ENCODE measurements at places on chromosomes 6 and 20.

- DNase-seq = no peak
These were observed 39.7 kb downstream of the TGM2 start for GRCh38 chr20:38125157-38126056.

GRCh38 chr6:89661559-89661958 lies 23.0 kb upstream of the LYRM2 start:
- no peak for DNase-seq

- DNase-seq = no peak
These were observed 30.6 kb downstream of the PTCHD4 start for GRCh38 chr6:48080227-48081009.

GRCh38 chr6:72975352-72975752 lies 249.9 kb downstream of the KHDC1L start:
- DNase-seq = no peak

- DNase-seq = no peak
These were observed 723.6 kb downstream of the UTRN start for GRCh38 chr6:145008715-145009114.

GRCh38 chr6:100568255-100568654 lies 103.5 kb upstream of the SIM1 start:
- DNase-seq = no peak

GRCh38 chr6:55696501-55696900 lies 117.5 kb upstream of the HMGCLL1 start:
- no peak for DNase-seq

DNA sequence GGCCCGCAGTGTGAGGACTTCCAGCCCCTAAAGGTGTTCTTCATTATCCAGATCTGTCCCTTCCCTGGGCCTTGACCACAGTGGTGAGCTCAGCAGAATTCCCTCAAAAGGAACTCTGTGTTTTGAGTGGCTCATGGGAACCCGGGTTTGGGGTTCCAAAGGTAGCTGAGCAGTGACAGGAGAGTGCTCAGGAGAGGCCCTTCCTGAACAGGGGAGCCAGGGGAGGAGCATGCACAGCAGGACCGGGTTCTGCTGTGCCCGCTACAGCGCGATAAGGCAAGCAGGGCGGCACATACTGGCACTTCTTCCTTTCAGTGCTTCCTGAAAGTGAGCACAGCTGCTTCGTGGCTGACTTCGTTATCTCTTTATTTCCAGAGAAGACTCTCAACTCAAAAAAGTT lies 88.3 kb downstream of the SSR1 start:
- no peak for DNase-seq

- no peak for DNase-seq
These were observed 188.9 kb downstream of the KCNQ5 start for GRCh38 chr6:72810571-72811280.

GRCh38 chr6:84597238-84597875 lies 167.0 kb downstream of the TBX18 start:
- no peak for DNase-seq

GRCh38 chr6:2848851-2849250 lies 7.2 kb upstream of the SERPINB1 start:
- DNase-seq = peak; percentile 87

DNA sequence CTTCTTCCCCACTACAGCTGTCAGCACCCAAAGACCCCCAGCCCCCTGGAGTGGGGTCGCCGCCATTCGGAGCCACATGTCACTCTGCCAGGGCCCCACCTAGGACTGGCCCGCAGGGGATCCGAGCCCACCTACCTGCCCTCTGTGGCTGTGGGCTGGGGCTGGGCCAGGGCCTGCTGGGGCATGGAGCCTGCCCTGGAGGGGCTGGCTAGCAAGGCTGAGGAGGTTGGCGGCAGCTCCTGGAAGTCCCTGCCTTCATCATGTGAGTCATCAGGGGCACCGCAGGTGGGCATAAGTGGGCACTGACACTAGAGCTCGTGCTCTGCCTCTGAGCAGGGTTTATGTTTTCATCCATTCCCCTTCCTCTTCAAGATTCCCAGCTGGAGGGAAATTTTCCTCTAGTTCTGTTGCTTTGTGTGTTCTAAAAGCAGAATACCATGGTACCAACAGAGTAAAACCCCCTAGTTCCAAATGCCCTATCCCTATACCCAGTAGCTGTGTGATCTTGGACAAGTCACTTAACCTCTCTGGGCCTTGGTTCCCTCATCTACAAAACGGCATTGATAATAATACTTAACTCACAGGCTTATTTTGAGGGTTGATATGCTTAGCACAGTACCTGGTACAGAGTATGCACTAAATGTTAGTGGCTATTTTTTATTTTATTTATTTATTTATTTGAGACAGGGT lies 8.7 kb upstream of the FANCE start:
- DNase-seq = no peak

DNA sequence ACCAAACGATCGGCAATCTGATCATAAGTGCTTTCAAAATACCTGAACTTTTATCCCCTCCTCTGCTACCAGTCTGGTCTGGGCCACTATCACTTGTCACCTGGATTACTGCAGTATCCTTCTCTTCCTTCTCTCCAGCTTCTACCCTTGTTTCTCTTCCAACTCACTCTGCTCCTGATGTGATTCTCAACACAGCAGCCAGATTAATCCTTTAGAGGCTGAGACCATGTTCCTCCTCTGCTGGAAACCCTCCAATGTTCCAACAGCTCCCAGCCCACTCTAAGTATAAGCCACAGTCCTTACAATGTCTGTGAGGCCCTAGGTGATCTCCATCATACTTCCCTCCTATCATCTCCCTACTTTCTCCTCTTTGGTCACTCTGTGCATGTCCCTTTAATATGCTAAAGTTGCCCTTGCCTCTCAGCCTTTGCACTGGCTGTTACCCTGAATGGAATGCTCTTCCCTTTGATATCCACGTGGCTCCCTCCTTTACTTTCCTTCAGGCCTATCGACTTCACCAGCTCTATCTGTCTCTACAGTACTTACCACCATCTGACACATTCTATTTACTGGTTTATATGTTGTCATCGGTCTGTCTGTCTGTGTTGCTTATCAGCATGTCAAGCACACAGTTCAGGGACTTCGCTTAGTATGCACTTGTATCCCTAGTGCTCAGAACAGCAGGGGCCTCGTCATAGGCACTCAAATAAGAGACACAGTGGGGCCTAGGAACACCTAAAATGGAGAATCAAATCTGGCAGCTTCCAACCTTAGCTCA lies 35.0 kb upstream of the RNF24 start:
- DNase-seq = no peak

- DNase-seq = no peak
These were observed 411.5 kb downstream of the PKHD1 start for GRCh38 chr6:51675922-51676275.

- DNase-seq = no peak
These were observed 1.1 kb downstream of the ZNF165 start for GRCh38 chr6:28081486-28081751.

DNA sequence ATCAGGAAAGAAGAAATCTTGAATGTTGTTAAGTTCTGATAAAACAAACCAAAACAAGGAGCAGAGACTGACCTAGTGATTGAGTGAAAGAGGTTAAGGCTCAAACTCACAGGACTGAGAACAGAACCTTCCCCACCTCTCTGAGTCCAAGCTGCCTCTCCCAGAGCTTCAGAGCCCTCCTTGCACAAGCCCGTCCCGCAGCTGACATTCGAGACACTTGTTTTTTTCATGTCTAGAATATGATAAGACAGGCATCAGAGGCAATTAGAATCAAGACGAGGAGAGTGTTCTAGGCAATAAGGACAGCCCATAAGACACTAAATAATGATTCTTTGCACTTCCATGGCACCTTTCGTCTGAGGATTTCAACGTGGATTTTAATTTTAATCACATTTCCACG lies 140.6 kb downstream of the PXDC1 start:
- DNase-seq = no peak

GRCh38 chr20:10376270-10377075 lies 57.5 kb downstream of the MKKS start:
- no peak for DNase-seq

- no peak for DNase-seq
These were observed 493.1 kb downstream of the BTBD3 start for GRCh38 chr20:12410783-12411182.

- no peak for DNase-seq
These were observed 112.2 kb downstream of the TFAP2A start for GRCh38 chr6:10302566-10303235.

GRCh38 chr6:148258868-148259267 lies 83.8 kb upstream of the SASH1 start:
- no peak for DNase-seq

Measured in CD8-positive, alpha-beta T cell (primary cell).